NCI-H2081 treated with DMSO at 0.1 percent for 48 hours (cell line): ENCODE measurements at places on chromosomes 7 and 10.

GRCh38 chr10:107739951-107740350, 575.4 kb upstream of the SORCS1 start:
- no peak for DNase-seq

- no peak for DNase-seq
Observed at GRCh38 chr7:132572526-132572925, 3.7 kb downstream of the PLXNA4 start.

DNA sequence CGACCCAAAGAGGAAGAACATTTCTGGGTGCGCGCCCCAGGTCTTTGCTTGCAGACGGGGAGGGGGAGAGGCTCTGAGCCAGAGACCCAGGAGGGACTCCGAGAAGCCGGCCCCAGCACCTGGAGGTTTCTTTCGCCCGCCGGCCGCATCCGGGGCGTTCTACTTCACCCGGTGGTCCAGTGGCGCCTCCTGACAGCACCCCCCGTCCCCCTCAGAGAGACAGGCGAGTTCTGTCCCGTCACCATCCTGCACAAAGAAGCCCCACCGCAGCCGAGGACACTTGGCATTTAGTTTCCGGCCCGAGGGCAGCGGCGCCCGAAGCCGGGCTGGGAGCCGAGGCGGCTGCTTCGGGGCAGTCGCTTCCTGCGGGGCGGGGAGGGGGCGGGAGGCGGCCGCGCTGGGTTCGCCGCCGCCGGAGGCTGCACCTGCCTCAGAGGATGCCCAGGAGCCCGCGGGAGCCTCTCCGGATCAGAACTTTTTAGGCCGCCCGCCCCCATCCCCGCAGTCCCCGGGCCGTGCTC, at the start of gene TMEM178B:
Gene TMEM178B, plus strand, starts transcription at position 424 of the 521 bp plus-strand sequence.
- DNase-seq = no peak

DNA sequence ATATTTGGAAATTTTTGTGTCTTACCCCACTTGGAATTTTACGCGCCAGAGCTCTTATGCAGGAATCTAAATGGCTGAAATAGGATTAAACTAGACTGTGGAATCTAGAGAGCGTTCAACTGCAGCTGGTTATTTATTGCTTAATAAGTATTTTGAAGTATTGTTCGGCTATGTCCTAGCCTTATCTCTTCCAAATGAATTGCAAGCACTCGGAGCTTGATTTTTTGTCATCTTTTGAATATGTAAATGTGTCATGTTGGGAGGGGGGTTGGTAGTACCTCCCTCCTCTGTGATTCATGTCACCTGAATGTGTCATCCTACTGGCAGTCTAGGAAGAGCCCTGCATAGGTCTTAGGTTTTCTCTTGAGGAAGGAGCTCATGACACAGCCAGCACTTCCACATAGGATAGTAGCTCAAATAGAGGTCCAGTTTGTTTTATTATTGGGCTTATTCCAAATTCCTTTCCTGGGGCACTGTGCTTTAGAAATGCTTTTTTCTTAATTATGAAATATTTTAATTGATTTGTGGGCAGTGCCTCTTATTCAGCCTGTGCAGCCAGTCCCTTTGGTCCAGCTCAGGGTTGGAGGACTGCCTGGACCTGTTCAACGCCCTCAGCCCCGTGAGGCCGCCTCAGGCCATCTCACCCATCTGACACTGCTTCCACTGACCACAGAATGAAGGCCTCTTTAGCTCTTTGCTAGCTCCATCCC, 22.5 kb upstream of the TRIL start:
- no peak for DNase-seq

GRCh38 chr7:46633630-46634240, 712.7 kb upstream of the IGFBP3 start:
- DNase-seq = no peak

DNA sequence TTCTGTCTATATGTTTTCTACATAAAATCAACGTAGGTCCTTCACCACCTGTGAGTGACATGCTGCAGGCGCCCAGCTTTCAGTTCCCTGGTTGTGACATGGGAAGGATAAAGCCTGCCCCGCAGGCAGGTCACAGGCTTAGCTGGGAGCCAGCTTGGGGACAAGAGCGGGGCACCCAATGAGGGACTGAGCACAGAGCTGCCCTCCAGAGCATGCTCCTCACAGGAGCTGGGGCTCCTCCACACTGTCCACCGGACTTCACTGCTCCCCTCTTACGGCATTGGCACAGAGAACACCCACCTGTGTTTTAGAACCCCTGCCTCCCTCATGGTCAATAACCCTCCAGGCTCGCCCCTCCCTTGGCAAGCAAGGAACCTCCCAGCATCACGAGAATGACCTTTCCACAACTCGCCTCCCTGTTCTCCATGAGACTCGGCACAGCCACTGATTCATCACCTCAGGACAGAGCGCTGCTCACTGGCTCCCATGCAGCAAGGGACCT, 187.1 kb downstream of the TNS3 start:
- no peak for DNase-seq

GRCh38 chr10:118912961-118913600, 116.4 kb upstream of the NANOS1 start:
- DNase-seq = no peak

DNA sequence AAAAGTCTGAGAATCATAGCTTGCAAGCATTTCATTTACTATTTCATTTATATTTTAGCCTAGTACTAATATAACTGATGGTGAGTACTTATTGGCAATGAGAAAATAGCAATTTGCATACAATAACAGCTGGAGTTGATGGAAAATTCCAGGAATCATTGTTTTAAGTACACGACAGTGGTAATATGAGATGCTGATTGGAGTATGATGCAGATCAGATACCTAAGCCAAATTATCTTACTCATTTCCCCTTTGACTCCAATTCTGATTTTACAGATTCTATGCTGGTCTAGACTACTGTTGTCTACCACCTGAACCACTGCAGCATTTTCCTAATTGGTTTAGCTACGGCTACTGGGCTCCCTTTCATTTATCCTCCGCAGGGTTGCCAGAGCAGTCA, 36.7 kb downstream of the GNG11 start:
- DNase-seq = no peak

- DNase-seq = no peak
Observed at GRCh38 chr10:54905578-54906192, 104.7 kb upstream of the PCDH15 start.

DNA sequence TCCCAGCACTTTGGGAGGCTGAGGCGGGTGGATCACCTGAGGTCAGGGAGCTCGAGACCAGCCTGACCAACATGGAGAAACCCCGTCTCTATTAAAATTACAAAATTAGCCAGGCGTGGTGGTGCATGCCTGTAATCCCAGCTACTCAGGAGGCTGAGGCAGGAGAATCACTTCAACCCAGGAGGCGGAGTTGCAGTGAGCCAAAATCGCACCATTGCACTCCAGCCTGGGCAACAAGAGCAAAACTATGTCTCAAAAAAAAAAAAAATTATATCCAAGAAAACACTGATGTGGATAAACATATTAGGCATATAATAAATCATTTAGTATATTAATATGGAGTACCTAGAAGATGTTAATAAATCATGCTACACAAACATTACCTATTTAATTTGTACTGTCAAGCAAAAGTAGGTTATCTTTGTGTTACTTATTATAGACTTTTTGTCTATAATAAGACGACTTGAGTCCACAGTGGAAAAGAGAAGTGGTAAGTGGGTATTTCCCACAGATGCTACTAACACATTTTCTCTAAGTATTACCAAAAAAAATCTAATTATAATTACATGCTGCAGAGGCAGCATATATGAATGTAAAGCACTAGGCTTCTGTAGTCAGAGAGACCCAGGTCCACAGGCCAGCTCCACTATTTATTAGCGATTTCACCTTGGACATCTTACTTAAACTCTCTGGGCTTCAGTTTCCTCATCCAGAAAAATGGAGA, 34.5 kb downstream of the DNMBP start:
- DNase-seq = no peak

- DNase-seq = no peak
Observed at GRCh38 chr7:1226186-1226901, 6.3 kb upstream of the UNCX start.

- DNase-seq = no peak
Observed at GRCh38 chr7:106447318-106447847, 162.6 kb upstream of the NAMPT start.

DNA sequence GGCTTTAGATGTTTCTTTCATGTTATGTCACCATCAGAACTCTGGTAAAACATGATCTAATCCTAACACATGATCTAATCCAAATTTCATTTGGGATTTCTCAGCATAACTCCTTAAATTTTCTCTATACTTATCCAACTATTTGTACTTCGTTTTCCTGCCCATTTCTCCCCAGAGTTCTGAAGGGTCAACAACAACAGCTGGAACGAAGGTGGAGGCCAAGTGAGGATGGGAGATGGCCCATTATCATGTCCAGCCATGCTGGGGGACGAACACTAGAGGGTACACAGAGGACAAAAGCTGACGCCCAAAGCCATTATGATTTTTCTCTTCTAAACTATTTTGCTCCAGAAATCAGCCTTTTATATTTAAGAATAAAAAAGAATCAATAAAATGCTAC, 185.4 kb downstream of the DOCK4 start:
- DNase-seq = no peak

DNA sequence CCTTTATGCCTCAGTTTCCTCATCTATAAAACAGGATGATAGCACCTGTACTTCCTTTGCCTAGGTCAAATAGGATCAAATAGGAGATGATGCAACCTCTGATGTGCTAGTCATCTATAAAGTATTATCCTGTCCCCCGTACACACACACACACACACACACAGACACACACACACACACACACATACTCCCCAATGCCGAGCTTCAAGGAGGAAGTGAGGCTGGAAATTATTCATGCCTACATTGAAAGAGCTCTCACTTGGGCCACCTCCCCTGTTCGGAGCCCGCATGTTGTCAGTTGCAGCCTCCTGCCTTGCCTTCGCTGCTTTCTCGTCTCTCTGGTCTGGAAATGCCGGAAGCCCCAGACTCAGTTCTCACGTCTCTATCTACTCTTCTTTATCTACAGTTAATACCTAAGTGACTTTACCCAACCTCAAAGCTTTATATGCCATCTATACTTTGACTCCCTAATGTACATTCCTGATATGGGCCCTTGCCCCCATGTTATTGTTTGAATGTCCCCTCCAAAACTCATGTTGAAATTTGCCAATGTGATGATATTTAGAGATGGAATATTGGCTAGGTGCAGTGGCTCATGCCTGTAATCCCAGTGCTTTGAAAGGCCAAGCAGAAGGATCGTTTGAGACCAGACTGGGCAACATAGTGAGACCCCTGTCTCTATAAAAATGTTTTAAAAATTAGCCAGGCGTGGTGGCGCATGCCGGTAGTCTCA, 6.9 kb upstream of the UBE2H start:
- DNase-seq = no peak

GRCh38 chr10:121078036-121078435, 226.9 kb downstream of the WDR11 start:
- DNase-seq = no peak

DNA sequence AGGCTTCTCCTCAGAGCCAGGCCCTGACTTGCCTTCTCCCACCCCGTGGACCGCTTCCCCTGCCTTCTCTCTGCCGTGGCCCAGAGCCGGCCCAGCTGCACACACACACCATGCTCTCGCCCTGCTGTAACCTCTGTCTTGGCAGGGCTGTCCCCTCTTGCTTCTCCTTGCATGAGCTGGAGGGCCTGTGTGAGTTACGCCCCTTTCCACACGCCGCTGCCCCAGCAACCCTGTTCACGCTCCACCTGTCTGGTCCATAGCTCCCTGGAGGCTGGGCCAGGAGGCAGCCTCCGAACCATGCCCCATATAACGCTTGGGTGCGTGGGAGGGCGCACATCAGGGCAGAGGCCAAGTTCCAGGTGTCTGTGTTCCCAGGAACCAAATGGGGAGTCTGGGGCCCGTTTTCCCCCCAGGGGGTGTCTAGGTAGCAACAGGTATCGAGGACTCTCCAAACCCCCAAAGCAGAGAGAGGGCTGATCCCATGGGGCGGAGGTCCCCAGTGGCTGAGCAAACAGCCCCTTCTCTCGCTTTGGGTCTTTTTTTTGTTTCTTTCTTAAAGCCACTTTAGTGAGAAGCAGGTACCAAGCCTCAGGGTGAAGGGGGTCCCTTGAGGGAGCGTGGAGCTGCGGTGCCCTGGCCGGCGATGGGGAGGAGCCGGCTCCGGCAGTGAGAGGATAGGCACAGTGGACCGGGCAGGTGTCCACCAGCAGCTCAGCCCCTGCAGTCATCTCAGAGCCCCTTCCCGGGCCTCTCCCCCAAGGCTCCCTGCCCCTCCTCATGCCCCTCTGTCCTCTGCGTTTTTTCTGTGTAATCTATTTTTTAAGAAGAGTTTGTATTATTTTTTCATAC, 38.0 kb downstream of the LIMK1 start:
- DNase-seq = no peak

DNA sequence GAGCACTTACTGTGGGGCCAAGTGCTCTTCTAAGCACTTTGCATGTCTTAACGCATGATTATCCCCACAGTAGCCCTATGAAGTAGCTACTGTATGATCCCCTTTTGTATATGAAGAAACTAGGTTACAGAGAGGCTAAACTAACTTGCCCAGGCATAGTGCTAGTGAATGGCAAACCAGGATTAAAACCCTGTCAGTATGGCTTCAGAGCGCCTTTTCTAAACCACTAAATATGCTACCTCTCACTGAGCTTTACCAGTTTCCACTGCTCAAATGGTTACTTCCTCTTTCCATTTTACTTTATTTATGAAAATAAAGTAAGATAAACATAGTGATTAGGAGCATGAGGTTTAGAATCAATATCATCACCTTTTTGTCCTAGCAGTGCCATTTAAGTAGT, 73.6 kb downstream of the PODXL start:
- no peak for DNase-seq

DNA sequence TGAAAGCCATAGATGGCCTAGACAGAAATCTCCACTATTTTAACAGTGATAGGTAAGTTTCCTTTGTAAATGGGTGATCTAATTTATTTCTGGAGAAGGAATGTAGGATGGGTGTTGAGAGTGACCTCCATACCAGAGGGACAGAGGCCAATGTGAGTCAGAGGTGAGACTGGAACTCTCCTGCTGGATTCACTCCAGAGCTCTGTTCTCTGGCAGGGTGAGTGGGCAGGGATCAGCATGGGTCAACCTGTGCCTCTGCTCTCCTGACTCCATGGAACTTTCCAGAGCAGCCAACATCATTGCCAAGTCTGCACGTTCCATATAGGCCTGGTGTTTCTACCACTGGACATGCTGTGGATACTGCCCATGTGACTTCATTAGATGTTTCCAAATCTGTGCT, 11.4 kb downstream of the AKR1C3 start:
- no peak for DNase-seq

- DNase-seq = no peak
Observed at GRCh38 chr7:12756821-12757220, 69.4 kb downstream of the ARL4A start.

GRCh38 chr7:6528401-6529130, 22.7 kb downstream of the GRID2IP start:
- no peak for DNase-seq

GRCh38 chr10:116627386-116627933, 6.7 kb downstream of the PNLIPRP2 start:
- no peak for DNase-seq

- DNase-seq = no peak
Observed at GRCh38 chr10:14225379-14225778, 105.3 kb downstream of the FRMD4A start.

GRCh38 chr10:43202224-43202656, 64.0 kb downstream of the CSGALNACT2 start:
- no peak for DNase-seq

GRCh38 chr10:14971867-14972448, 12.8 kb downstream of the MEIG1 start:
- DNase-seq = no peak
